Fibroblast of lung (primary cell): ENCODE measurements at places on chromosomes 5 and 9. TPM values are rescaled to one million over a fixed set of nuclear protein-coding genes. Genes with fewer than 3 reads are reported as not detected.
A peak's percentile ranks its signal among the peaks of the same experiment; 100 is the strongest.

- peak; percentile 68 for DNase-seq
Measured at GRCh38 chr9:16721972-16722371, 148.5 kb downstream of the BNC2 start.

GRCh38 chr5:65244031-65244430 lies 237.7 kb downstream of the ADAMTS6 start:
- no peak for DNase-seq

DNA sequence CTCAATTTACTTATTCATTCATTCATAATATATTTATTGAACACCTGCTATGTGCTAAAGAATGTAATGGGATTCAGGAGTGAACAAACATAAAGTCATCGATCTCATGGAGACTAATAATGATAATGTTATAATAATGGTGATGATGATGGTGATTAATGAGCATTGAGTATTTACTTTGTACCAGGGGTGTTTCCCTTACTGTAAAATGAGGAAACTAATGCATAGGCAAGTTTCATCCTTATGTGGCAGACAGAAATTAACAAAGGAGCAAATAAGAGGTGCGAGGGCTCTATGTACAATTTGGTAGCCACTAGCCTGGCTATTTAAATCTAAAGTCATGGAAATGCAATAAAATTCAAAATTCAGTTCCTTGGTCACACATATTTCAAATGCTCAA lies 11.1 kb upstream of the LCP2 start:
- DNase-seq, result no peak

The LOX gene
- total RNA-seq, result 33.4 and 81.9 TPM in 2 replicates

GRCh38 chr5:170238456-170239196 lies 5.8 kb downstream of the C5orf58 start:
- no peak for DNase-seq

The BTF3 gene
- total RNA-seq, result 207 and 256 TPM in 2 replicates

- no peak for DNase-seq
Measured at GRCh38 chr5:1028481-1029281, 20.1 kb downstream of the NKD2 start.

DNA sequence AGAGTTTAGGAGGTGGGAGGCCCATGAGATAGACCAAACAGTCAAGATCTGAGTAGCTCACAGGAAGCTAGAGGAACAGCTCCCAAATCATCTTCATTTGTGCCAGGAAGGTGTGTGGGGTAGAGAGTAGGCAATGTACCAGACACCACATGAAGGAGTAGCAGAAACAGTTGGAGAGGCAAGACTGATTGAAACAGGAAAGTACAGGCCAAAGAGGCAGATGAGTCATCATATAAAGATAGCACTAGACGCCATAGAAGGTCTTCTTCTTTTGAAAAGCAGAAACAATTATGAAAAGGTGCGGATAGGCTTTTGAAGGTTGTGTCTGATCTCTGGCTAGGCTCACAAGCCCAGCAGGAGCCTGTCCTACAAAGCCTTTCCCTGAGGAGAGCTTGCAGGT lies 62.7 kb upstream of the PALM2AKAP2 start:
- DNase-seq, result peak; percentile 37
